Sigmoid colon (tissue), 7 donors: ENCODE measurements at places on chromosomes 16 and 17. TPM values are rescaled to one million over a fixed set of nuclear protein-coding genes. Genes with fewer than 3 reads are reported as not detected.
A peak's percentile ranks its signal among the peaks of the same experiment; 100 is the strongest.

DNA sequence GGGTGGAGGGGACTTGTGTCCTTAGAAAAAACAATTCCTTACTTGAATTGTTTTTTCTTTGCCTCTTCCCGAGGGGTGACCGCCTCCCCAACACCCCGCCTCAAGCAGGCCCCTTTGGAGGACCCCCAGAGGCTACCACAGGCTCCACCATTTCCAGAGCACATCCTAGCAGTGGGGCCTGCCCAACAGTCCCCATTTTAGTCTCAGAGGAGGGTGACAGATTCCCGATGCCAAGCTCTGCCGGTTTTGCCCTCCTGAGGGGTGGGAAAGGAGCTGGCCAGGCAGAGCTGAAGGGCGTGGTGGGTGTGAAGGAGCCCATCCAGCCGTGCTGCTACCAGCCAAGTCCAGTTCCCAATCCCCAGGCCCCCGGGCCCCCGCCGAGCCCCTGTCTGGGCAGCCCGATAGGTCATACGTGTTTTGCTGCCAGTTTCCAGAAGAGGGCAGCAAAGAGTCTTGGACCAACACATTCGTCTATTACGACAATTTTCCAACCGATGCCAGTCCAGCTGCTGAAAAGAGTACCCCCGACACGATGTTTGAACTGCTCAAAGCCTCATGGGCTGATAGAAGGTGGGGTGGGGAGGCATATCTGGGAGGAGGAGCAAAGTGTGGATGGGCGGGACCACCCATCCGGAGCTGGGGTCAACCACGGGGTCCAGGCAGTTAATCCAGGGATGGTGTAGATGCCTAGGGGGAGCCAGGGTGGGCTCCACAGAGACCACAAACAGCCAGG, 18.8 kb upstream of the GAA start:
- H3K27ac ChIP-seq: no peak overlapping the region
- H3K4me3 ChIP-seq: peak overlapping the region; percentile 3
- peaks cover 8% of the 10 kb centered on the region for H3K4me1 ChIP-seq
- peak; percentile 82 for DNase-seq

GRCh38 chr16:78962457-78962929, 638.0 kb downstream of the MAF start:
- H3K4me3 ChIP-seq: no peak overlapping the region
- DNase-seq: no peak
- H3K36me3 ChIP-seq: no peaks in the 10 kb centered on the region
- no peaks in the 10 kb centered on the region for H3K27me3 ChIP-seq
- H3K4me1 ChIP-seq: no peaks in the 10 kb centered on the region

DNA sequence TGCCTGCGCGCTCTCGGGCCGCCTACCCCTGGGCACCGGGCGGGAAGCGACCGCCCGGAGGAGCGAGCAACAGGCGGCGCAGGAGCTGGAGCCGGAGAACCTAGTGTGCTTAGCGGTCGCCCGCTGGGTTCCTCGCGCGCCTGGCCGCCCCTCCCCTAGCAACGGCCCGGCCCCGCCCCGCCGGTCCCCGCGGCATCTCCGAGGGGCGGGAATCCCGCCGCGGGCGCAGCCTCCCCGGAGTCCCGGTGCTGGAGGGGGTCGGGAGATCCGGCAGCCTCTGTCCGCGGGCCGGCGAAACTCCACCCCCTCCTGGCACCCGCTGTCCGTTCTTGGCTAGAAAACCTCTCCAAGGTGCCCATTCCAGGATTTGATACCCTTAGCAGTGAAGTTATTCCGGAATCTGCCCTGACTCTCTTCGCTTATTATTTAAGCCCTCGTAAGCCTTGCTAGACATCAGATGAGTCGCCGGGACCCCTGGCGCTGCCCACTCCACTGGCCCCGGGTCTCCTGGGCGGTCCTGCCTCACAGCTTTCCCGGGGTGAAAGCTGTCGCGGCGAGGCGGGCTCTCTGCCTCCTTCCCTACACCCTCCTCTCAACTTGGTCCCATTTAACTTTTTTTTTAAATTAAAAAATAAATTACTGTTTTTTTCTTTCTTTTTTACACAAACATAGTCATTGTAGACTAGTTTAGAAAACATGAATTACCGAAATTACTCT, at the start of gene RPRML:
RPRML (minus strand) TSS at position 107 of the 717 bp plus-strand sequence. CDS start 246 bp downstream, outside the sequence.
- H3K27me3 ChIP-seq: peaks cover 18% of the 10 kb centered on the region
- no peak within 1 kb of the TSS for H3K27ac ChIP-seq
- H3K36me3 ChIP-seq: no peaks in the 10 kb centered on the region
- H3K4me3 ChIP-seq: peak within 1 kb of the TSS; percentile 43
- DNase-seq: no peak

The TBC1D28 gene
- polyA plus RNA-seq: not detected

- H3K4me1 ChIP-seq: peaks cover 86% of the 10 kb centered on the region
- DNase-seq: peak; percentile 94
- peaks cover 4% of the 10 kb centered on the region for H3K36me3 ChIP-seq
- H3K4me3 ChIP-seq: no peak overlapping the region
- H3K27ac ChIP-seq: peak overlapping the region; percentile 98
Measured at GRCh38 chr17:42405963-42406495, 17.0 kb downstream of the CAVIN1 start.

The ACBD4 gene
- polyA plus RNA-seq: 20.1 TPM

- no peaks in the 10 kb centered on the region for H3K27me3 ChIP-seq
- no peaks in the 10 kb centered on the region for H3K36me3 ChIP-seq
- no peak overlapping the region for H3K4me3 ChIP-seq
- no peak for DNase-seq
- no peak overlapping the region for H3K27ac ChIP-seq
Measured at GRCh38 chr16:88132836-88133506, 181.7 kb downstream of the BANP start.

The VPS35 gene
- polyA plus RNA-seq: 43.2 TPM

GRCh38 chr16:55351936-55352335, 27.9 kb downstream of the IRX6 start:
- H3K4me1 ChIP-seq: no peaks in the 10 kb centered on the region
- no peak for DNase-seq
- H3K4me3 ChIP-seq: no peak overlapping the region
- H3K36me3 ChIP-seq: no peaks in the 10 kb centered on the region
